ENCODE measurements at places on chromosomes 3 and 15.

DNA sequence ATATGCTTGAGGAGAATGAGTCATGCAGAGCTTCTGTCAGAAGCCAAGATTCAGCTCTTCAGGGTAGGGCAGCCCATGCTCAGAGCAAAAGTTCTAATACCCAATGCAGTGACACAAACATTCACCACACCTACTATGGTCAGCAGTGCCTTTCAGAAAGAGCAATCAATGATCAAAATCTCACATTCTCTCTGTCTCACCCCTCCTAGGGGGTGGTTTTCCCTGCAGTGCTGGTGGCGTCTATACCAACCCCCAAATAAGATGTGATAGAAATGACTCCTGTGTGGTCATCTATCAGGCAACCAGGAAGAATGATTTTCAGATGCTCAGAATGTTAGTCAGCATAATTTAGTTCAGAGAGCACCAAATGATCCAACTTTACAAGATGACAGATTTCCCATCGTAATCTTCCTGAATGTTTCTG is 385.3 kb downstream of the NTRK3 start:
- no peak for DNase-seq

- DNase-seq: peak; percentile 36
Observed at GRCh38 chr3:129593595-129594339, 12.7 kb downstream of the PLXND1 start.

DNA sequence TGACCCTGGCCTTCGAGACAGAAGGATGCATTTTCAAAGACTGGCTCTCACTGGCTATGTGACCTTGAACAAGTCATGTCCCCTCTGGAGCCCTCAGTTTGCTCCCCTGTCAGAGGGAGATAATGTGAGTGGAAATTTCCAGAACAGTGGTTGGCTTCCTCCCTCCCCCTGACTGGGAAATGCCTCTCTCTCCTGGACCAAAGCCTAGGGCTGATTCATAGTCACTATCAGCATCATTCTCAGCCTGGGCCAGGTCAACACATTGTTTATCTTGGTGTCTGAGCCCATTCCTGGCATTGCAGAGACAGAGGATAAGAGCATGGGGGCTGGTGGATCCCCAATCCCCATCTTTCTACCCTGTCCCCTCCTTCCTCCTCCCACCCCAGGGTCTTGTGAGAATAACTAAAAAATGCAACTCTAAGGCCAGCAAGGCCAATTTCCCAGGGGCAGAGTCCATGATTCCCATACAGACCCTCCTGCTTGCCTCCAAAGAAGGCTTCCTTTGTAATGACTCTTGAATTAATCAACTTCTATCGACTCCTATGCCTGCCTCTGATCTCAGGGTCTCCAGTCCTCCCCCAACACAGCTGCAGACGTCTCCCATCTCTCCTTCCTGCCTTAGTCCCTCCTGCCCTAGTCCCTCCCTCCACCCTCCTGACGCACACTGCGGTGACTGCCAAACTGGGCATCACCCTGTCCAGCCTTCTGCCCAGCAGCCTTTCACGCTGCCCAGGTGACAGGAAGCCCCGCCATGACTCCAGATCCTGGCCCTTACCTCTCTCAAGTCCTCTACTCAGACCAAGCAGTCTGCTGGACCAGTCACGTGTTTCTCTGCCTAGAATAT is 35.4 kb upstream of the CORO2B start:
- DNase-seq: no peak

GRCh38 chr3:30855400-30856292 is 38.8 kb downstream of the GADL1 start:
- DNase-seq: no peak
